ENCODE measurements at places on chromosomes 5 and 9.

- DNase-seq = no peak
Observed at GRCh38 chr9:1025131-1025530, 25.0 kb upstream of the DMRT2 start.

DNA sequence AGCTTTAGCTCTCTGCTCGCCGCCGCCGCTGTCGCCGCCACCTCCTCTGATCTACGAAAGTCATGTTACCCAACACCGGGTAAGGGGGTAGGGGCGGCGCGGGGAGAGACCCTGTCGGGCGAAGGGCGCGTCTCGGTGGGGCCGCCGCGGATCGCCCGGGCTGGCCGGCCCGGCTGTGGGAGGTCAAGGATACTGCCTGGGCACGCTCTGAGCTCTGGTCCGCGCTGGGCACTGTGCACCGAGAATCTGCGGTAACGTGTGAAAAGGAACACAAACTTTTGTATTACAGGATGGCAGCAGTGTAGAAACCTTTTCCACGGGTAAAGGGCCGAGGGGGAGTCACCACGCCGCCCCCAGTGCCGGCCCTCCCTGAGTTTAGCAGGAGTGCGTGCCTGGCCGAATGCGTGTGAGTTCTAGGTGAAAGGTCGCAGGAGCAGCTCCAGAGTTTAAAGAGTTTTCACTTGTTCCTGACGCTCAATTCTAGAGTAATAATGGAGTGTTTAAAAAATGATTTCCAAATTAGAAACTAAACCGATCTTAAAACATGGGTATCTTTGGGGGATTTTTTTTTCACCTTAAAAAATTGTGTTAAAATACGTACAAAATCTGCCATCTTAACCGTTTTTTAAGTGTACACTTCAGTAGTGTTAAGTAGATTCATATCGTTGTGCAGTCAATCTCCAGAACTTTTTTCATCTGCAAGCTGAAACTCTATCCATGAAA, at the start of gene HSDL2:
HSDL2 (plus strand) TSS at position 7 of the 723 bp plus-strand sequence; CDS start at position 63, 56 bp downstream.
- DNase-seq = peak; percentile 22

DNA sequence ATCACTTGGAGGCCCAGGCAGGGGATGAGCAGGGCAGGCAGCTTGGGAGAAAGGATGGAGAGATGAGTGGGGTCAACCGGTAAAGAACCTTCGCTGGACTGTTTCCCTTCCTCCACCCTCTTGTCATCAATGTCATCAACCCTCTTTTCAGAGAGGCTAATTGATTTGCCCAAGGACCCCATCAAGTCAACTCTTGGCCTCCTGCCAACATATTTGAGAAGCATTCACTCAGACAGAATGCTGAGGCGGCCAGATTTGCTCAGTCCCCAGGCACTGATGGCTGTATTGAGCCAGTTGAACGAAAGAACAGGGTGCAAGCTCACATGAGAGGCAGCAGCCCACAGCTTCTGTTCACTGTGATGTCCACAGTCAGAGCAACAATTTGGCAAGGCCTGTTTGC, 193.5 kb downstream of the RFK start:
- DNase-seq = no peak

DNA sequence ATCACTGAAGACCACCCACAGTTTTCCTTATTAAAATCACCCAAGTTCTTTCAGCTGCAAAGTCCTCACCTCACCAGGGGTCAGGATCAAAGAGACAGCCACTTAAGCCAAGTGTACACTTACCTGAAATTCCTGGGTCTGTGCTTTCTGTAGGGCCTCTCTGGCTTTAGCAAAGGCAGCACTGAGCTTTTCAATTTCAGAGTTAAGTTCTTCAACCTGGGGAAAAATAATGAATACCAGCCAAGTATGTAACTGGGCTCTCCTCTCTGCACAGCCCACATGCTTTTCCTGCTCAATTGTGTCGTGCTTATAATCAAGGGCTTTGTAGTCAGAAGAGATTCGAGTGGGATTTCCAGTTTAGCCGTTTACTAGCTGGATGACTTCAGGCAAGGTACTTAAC, 55.1 kb downstream of the CDK5RAP2 start:
- no peak for DNase-seq

DNA sequence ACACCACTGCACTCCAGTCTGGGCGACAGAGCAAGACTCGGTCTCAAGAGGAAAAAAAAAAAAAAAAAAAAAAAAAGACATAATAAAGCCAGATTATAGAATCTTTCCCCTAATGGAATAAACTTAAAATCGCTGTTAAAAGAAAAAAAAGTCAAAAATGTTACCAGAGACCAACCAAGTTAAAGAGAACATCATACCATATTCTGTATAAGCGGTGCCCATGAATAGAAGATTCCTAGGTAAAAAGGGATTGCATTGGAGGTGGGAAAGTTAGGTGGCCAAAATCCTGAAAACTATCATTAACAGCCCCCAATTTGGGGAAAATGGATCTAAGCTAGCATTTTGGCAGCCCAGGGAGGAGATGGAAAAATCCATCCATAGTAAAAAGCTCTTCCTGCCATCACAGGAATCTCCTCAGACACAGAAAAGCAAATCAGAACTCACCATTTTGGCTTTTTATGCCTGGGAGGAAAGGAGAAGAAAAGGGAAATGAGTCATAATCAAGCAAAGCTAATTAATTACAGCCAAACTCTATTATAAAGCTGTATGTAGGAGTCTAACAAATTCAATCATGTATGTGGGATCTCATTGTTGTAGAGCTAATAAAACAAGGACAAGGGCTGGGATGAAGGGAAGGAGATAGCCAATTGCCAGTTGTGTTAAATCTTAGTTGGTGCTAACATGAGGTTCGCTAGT, 363.8 kb downstream of the ARL15 start:
- peak; percentile 31 for DNase-seq

DNA sequence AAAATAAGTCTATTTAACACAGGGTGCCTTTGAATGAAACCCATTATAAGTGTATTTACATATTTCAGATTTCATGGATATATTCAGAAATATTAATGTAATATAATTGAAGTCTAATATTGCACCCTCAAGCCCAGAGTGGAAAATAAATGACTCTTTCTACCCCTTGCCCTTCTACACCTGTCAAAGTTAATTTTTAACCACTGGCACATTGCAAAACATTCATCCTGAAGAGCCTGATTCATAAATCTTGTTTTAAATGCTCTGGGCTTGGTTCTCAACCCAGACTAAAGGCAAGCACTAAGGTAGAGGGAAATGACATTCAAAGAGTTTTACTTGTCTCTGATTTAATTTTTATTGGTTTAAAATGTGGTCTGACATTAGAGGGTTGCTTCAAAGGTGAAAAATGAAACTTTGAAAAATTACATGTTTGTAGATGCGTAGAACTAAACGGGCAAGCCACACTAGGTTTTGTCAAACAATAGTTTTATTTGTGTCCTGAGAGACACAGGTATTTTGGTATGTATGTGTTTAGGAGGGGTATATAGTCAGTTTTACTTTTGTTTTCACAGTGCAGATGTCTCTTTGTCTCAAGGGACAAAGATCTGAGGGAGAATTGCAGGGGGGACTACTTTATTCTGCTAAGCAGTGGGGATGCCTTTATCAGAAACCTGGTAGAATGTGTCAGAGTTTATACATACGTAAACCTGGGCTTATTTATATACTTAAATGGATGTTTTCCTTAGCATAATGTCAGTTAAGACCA, 69.7 kb downstream of the PIK3R1 start:
- no peak for DNase-seq

- no peak for DNase-seq
Observed at GRCh38 chr5:87944553-87945285, 323.9 kb downstream of the TMEM161B start.

DNA sequence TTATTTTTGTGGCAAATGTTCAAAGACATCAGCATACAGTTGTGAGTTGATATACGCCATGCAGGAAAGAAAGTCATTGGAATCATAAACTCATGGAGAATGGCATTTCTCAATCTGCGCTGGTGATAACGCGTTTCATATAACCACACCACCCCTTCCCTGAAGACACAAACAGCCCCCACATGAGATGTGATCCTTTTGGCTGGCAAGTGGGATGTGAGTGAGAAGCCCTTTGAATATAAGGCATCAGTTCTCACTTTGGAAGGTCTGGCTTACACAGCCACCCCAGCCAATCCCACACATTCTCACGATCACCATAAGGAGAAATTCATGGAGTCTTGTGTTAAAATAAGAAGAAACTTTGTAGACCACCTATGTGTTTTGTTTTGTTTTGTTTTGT, 725.0 kb downstream of the PRELID2 start:
- DNase-seq = no peak

- no peak for DNase-seq
Observed at GRCh38 chr5:157165668-157166067, 396 bp downstream of the GARIN3 start.

DNA sequence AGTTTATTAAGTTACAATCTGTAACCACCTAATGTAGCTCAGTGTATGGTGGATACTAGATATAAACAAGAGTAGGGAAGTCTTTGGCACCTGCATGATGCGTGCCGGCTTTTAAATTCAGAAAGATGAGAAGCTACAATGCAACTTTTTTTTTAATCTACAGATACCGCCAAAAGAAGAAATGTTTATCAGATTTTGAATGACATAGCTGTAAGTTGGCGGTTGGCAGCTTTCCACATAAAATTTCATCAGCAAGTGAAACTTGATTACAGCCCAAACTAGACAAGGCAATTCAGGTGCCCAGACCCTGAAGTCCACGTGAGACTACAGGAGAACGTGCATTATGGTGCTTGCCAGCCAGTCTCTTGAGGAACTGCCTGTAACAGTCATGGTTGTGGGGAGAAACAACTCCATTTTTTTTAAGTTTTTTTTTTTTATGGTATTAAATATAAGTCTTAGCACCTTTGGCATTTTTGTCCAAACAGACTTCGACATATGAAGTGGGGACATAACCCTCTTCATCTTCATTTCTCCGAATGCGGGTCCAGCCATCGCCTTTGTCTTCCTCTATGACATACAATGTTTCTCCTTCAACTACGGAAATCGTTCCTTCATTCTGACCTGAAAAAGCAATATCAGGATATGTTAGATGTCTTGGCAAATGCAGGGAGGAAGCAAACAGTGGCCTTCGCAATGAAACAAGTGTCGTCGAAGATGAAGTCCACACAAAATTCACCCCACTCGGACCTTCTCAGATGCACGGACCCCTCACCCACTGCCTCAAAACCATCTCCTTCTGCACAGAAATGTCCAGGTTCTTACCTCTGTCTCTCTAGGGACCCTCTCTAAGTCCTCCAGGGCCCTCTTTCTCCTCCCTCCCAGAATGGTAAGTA, 60.4 kb downstream of the USP20 start:
- DNase-seq = no peak

GRCh38 chr9:127776195-127776923, 2.1 kb downstream of the SH2D3C start:
- DNase-seq = no peak

GRCh38 chr5:170606941-170607340, 103.1 kb downstream of the KCNIP1 start:
- DNase-seq = no peak

All from fibroblast of skin of abdomen (primary cell).